ENCODE measurements at places on chromosomes 13 and 19.

- DNase-seq, result no peak
Measured at GRCh38 chr13:114072421-114072820, 60.0 kb downstream of the RASA3 start.

DNA sequence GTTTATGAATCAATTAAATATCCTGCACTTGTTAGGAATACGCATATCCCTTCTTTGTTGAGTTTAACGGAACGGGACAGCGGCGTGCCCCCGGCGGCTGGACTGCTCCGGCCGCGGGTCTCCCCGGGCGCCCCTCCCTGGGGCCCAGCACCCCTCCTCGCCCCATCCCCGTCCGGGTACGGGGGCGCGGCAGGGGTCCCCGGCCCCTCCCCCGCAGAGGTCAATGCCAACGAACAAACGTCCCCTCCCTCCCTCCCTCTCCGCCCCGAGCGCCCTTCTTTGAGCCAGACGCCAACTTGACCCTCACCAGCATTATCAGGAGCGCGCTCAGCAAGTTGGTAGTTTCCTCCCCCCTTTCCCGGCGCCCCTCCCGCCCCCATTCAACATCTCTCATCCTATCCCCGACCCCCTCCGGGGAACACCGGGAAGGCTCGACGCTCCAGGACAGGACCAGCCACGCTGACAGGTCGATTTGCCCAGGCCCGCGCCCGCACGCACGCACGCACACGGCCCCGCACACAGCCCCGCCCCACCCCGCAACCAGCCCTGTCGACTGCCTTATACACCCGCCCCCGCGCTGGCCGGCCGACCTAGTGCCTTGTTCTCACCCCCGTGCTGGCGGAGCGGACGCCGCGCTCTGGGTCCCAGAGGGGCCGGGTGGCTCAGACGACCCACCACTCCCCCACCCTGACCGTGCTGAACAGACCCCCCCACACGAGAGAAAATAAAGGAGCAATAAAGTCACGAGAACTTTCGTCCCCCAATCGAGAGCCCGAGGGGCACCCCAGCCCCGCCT lies 5.0 kb downstream of the LYL1 start:
- DNase-seq, result no peak

GRCh38 chr13:93298713-93299112 lies 72.1 kb downstream of the GPC6 start:
- DNase-seq, result no peak

- no peak for DNase-seq
Measured at GRCh38 chr13:62625214-62625881, 1209.7 kb upstream of the PCDH20 start.

DNA sequence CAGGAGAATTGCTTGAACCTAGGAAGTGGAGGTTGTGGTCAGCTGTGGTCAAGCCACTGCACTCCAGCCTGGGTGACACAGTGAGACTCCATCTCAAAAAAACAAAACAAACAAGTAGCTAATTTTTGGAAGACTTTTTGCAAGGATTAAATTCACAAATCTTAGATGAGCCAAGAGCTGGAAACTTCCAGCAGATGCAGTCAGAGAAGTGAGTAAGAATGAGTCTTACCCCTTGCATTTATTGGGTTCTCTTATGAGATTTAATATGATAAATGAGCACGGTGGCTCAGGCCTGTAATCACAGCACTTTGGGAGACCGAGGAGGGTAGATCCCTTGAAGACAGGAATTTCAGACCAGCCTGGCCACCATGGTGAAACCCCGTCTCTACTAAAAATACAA lies 44.9 kb upstream of the NBEA start:
- DNase-seq, result no peak

DNA sequence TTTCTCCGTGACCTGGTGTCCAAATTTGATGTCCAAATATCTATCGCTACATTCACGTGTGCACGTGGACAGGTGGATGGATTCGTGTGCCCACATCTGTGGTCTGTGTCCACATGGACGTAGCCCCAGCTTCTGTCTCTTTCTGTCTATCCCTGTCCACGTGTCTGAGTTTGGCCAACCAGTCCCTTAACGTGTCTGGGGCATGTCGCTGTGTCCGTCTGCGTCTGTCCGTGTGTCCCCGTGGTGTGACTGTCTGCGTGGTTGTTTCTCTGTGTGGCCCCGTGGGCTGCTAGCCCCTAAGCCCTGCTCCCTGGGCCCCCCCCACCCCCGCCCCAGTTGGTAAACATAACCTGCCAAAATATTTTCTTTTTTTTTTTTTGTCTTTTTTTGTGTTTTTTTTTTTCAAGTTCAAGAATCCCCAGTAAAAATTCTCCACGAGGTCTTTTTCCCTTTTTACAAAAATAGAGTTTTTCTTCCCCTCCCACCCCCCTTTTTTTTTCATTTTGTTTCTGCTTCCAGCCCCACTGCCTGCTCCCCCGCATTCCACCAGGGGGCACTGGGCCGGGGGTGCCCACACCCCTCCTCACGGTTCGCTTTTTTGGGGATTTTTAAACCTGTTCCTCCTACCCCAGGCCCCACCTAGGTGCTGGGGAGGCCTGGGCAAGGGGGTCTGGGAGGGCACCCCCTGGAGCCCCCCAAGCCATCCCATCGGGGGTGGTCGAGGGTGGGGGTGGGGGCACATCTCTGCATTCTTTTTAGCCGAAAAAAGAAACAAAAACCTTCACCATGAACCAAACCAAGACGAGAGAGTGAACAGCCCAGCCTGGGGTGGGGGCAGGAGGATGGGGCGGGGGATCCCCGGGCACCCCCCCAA lies 18.3 kb downstream of the PRKCSH start:
- DNase-seq, result no peak

GRCh38 chr19:2488405-2488941 lies 12.5 kb downstream of the GADD45B start:
- DNase-seq, result no peak

DNA sequence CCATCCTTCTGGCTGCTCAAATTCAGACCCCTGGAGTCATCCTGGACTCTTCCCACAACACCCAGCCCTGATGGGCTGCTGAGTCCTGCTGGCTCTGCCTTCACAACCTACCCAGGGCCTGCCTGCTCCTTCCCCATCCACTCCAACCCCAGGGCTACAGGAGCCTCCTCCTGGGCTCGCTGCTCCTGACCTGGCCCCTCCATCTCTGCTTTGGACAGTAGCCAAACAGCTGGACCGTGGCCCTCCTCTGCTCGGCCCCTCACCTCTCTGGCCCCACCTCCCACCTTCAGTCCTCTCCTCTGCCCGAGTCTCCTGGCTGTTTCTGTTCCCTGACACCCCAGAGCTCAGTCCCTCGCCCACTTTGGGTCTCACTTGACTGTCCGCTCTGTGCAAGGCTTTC lies 66.7 kb downstream of the CEBPG start:
- no peak for DNase-seq

- DNase-seq, result no peak
Measured at GRCh38 chr19:43306097-43306496, 36.8 kb upstream of the PSG9 start.

GRCh38 chr13:66162470-66162869 lies 1067.7 kb downstream of the PCDH9 start:
- no peak for DNase-seq

DNA sequence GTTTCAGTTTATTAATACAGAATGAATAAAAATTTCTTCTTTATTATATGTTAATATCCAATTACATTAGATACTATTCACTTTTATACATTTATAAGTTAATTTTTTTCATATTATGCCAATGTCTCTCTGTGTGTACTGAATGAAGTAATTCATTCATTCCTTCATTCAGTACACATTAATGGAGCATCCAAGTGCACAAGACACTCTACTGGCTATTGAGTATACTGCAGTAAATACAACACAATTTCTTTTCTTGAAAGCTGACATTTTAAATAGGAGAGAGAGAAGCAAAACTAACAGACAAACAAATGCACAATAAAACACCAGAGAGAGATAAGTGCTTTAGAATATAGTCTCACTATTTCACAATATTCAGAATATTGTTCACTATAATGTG lies 1038.3 kb upstream of the SPRY2 start:
- no peak for DNase-seq

GRCh38 chr19:47310819-47311218 lies 1.2 kb downstream of the C5AR1 start:
- no peak for DNase-seq

DNA sequence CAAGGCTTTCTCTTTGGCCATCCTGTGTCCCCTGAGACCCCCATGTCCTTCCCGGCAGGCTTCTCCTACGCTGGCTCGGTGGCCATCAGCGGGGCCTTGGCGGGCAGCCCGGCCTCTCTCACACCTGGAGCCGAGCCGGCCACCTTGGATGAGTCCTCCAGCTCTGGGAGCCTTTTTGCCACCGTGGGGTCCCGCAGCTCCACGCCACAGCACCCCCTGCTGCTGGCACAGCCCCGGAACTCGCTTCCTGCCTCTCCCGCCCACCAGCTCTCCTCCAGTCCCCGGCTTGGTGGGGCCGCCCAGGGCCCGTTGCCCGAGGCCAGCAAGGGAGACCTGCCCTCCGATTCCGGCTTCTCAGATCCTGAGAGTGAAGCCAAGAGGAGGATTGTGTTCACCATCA lies 14.2 kb downstream of the PLEKHJ1 start:
- no peak for DNase-seq

DNA sequence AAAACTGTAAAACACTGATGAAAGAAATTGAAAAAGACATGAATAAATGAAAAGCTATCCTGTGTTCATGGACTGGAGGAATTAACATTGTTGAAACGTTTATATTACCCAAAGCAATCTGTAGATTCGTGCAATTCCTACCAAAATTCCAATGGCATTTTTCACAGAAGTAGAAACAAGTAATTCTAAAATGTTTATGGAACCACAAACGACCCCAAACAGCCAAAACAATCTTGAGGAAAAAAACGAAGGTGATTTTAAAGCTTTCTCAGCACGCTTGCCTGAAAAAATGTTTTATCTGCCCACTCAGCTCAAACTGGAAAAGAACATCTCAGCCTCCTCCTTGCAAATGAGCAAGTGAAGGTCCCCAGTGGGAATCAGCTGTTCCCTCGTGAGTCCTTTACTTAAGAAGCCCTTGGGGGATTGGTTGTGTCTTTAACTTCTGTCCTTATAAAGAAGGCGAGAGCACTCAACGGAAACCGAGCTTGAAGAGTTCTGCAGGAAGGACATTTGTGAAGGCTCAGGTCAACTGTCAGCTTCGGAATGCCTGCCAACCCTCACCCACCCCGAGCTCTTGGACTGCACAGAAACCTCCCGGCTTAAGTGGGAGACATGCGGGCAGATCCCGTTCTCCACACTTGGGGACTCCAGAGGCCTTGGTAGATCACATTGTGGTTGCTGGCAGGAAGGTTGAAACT lies 256.0 kb upstream of the IRS2 start:
- DNase-seq, result no peak

DNA sequence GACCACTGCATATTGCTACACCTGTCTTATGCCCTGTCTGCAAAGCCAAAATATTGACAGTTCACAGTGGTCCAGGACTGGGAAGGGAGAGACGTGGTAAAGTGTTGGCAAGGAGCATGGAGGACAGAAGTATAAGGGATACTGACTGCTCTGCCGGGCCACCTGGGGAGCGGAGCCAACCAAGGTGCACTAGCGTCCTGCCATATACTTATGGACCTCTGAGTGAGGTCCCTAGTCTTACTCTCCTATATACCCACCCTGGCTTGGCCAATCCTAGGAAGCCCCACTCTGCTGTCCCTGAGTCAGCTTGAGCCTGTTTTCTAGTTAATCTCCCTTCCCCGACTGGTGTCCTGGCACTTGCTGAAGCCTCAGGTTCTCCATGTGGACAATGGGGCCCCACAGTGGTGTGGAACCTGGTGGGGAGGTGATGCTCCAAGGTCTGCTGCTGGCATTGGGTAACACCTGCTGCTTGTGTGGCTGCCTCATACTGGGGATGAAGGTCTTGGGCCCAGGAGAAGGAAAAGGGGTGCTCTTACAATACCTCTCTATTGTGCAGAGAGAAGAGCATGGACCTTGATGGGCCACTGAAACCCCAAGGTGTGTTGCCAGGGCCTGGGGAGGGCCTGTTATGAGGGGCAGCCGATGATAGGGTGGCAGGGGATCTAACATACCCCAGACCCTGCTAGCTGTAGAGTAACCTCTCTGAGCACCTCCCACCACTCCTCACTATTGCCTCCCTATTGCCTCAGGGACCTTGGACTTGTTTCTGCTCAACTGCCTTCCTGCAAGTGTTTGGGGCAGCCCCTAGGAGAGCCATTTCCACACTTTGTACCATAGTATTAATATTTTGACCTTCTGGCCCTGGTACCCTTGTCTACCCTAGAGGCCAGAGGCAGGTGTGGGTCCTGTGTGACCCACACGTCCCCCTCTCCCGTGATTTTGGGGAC lies 6.7 kb upstream of the TRIM28 start:
- no peak for DNase-seq

DNA sequence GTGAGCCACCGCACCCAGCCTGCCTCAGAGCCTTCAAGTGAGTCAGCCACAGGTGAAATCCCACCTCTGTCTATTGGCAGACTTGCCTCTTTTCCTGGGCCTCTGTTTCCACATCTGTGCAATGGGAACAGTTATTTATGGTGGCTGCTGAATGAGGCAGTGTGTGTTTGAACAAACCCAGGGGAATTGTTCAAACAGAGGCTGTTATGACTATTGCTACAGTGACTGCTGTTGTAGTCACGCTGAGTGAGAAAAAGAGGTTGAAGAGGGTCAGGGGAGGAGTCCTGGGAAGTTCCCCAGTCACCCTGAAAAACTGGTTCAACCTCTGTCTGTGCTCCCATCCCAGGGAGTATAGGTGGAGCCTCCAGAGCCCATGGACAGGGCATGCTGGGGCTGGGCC lies at the start of gene CEACAM19:
Gene CEACAM19 (plus strand): TSS at position 83 of the 400 bp plus-strand sequence. CDS start 450 bp downstream, outside the sequence.
- no peak for DNase-seq
